Stimulated activated CD8-positive, alpha-beta memory T cell treated with anti-CD3 and anti-CD28 coated beads, Interleukin-7, amount 100 ng/mL, for 4 hours (primary cell): ENCODE measurements at places on chromosomes 6 and 20.

- DNase-seq: peak; percentile 47
Observed at GRCh38 chr6:89375427-89376267, 23.1 kb upstream of the UBE2J1 start.

GRCh38 chr20:44832724-44833123 is 22.4 kb upstream of the RIMS4 start:
- DNase-seq: no peak

- DNase-seq: peak; percentile 14
Observed at GRCh38 chr6:110357664-110358552, at the start of gene METTL24. METTL24 (minus strand) TSS chr6:110358349; CDS start chr6:110358272, 77 bp downstream.

GRCh38 chr20:48190757-48191156 is 405.5 kb upstream of the SULF2 start:
- no peak for DNase-seq

- no peak for DNase-seq
Observed at GRCh38 chr6:97198046-97198565, 84.9 kb downstream of the MMS22L start.

DNA sequence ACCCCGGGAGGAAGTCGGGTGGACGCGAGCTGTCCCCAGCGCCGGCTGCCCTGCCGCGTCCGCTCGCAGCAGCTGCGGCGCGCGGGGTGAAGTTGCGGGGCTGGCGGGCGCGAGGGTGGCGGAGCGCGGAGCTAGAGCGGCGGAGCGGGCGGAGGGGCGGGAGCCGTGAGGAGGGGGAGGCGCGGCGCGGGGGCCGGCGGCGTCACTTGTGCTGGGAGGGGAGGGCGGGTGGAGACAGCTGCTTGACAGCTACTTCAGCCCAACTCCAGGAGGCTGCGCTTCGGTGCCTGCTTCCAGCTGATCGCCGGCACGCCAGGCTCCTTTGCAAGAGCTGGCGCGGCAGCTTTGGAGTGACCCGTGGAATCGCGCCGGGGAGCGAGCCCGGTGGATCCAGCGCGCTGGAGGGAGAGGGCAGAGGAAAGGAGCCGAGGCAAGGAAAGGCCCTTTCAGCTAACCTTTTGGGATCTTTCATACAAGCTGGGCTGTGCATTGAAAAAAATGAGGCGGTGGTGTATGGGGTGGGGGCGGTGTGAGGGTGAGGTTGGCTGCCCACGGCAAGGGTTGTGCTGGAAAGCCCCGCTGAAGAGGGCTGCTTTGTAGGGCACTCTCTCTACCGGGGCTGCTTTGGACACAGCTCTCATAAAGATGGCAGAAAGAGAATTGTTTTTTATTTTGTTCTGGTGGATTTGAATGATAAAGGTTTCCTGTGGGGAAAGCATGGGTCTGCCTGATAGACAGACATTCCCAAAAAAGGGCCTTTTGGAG is 24.6 kb downstream of the RIPOR2 start:
- DNase-seq: no peak

- DNase-seq: no peak
Observed at GRCh38 chr6:46789434-46790354, 3.5 kb upstream of the MEP1A start.

DNA sequence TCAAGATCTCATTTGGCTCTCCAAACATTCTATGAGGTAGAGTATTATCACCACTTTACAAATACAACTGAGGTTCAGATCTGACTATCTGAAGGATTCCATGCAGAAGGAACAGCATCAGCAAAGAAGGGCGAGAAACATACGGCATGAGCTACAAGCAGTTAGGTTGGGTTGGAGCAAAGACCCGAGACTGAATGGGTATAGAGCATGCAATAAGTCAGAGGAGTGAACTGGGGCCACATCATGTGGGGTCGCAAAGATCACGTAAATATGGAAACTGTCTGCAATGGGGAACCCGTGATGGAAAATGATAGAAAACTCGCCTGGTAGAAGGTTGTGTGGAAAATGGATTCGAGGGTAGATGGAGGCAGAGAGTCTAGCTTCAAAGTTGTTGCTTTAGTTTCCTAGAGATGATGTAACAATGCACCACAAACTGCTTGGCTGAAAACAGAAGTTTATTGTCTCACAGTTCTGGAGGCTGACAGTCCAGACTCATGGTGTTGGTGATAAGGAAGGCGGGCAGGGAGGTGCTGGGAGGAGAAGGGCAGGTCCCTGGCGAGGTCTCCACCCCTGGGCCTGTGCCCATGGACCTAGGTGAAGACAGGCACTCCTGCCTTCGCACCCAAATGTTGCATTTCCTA is 44.3 kb upstream of the BCLAF1 start:
- no peak for DNase-seq

- no peak for DNase-seq
Observed at GRCh38 chr20:4603724-4604123, 118.0 kb upstream of the PRND start.

GRCh38 chr20:47412083-47412482 is 55.6 kb upstream of the ZMYND8 start:
- no peak for DNase-seq

DNA sequence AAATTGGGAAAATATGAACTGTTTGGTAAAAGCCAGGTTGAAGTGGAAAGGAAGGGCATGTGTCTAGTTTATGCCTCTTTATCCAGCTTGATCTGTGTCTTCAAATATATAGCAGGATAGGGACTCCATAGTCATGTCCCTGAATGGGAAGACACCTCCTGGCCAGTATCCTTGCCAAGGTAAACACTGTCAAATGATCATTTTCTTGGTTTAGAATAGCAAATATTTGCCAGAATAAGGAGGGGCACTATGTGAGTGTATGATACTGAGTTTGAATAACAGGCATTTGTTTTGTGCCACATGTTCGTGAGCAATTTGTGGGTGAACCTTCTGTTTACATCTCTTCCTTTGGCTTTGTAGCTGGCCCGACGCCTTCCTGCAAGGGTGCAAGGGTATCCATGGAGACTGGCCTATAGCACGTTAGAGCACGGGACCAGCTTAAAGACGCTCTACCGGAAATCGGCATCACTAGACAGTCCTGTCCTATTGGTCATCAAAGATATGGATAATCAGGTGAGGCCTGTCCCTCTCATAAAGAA is 34.2 kb upstream of the HINT3 start:
- DNase-seq: no peak

DNA sequence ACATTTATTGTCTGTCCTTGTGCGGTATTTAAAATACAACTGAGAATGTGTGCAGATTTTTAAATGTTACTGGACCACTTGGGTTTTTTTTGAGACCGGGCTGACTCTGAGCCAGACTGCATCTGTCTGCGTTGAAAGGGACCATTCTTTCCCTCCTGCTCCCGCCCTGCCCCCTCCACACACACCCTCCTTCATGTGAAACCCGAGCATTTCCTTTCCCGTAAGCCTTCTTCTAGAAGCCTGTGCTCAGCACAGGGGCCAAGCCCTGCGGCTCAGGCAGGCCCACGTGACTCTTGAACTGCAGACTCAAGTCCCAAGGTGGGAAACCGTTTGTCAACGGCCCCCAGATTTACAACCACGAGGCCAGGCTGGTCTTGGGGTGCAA is 82.7 kb upstream of the FOXC1 start:
- DNase-seq: peak; percentile 6

DNA sequence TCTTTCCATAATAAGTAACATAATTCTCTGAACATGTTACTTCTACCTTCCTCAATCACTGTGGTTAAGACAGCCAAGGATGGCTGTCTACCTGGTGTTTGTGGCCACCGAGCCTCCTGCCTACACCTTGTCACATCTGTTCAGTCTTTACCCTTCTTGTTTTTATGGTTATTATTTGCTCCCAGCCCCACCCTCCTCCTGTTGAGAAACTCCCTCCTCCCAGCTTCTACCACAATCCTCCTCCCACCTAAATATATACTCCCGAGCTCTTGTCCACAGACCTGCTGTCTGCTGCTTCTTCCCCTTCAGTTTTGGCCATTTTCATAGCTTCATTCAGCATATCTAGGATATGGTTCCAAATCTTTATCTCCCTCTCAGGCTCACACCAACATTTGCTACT is 35.7 kb upstream of the GABRR1 start:
- DNase-seq: no peak

DNA sequence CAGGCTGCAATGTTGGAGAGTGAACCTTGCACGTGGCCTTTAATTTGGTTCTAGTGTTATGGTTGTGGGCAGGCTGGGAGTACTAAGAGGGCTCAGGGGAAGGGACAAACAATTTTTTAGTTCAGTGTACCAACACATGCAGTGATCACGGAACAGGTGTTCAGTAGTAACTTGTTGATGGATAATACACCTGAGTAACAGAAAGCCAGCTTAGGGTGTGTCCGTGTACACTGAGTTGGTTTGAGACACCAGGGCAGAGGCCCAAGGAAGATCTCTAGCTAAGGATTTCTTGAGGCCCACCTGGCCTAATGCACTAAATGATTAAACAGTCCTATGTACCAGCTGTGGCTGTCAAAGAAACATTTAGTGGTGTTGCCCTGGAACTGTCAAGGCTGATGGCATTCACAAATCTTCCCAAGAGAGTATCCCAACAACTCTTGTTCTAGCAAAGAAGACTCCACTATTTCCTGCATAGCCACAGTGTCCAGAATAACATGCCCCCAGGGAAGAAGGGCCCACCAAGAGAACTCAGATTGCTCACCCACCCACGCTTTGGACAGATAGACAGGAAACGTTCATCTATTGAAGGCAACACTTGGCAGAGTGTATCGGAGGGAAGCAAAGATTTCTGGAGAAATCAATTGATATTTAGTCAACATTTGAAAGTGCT is 60.0 kb downstream of the CD83 start:
- DNase-seq: no peak

- DNase-seq: no peak
Observed at GRCh38 chr6:34237316-34237721, 646 bp downstream of the HMGA1 start.

GRCh38 chr6:161068321-161068741 is 76.8 kb downstream of the MAP3K4 start:
- DNase-seq: no peak
